Memory B cell (primary cell): ENCODE measurements at places on chromosomes 5 and 9.
A peak's percentile ranks its signal among the peaks of the same experiment; 100 is the strongest.

DNA sequence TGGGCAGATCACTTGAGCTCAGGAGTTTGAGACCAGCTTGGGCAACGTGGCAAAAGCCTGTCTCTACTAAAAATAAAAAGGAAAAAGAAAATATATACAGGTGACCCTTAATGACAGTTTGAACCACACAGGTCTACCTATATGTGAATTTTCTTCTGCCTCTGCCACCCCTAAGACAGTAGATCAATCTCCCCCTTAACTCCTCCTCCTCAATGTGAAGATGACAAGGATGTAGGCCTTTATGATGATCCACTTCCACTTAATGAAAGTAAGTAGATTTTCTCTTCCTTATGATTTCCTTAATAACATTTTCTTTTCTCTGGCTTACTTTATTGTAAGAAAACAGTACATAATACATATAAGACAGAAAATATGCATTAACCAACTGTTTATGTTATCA lies 3.4 kb downstream of the AKNA start:
- DNase-seq = no peak

DNA sequence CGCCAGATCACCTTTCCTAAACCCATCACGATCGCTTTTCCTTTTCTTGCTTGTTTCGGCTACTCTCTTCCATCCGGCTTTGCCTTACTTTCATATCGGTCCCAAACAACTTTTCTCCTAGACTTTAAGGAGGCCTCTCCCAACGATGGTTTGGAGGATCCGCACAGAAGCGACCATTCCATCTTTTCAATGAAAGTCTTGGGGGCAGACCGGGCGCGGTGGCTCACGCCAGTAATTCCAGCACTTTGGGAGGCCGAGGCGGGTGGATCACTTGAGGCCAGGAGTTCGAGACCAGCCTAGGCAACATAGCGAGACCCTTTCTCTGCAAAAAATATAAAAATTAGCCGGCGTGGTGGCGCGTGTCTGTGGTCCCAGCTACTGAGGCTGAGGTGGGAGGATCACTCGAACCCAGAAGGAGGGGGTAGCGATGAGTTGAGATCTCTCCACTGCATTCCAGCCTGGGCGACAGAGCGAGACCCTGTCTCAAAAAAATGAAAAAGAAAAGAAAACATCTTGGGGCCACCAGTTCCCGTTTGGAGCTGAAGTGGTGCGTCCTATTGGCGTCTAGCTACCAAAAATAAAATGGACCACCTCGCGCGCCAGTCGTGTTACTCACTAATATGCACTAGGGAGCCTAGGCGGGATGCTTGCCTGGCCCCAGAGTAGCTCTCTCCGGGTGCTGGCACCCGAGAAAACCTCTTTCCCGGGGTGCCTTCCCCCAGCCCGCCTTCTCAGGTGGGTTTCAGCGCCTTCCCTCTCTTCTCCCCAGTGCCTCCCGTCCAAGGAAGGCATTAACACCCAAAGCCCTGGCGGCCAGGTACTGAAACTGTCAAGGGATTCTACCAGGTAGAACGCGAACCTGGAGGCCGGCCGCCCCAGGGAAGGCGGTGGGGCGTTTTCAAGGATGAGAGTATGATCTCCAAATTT lies 800 bp upstream of the AP3B1 start:
- DNase-seq = peak; percentile 52

DNA sequence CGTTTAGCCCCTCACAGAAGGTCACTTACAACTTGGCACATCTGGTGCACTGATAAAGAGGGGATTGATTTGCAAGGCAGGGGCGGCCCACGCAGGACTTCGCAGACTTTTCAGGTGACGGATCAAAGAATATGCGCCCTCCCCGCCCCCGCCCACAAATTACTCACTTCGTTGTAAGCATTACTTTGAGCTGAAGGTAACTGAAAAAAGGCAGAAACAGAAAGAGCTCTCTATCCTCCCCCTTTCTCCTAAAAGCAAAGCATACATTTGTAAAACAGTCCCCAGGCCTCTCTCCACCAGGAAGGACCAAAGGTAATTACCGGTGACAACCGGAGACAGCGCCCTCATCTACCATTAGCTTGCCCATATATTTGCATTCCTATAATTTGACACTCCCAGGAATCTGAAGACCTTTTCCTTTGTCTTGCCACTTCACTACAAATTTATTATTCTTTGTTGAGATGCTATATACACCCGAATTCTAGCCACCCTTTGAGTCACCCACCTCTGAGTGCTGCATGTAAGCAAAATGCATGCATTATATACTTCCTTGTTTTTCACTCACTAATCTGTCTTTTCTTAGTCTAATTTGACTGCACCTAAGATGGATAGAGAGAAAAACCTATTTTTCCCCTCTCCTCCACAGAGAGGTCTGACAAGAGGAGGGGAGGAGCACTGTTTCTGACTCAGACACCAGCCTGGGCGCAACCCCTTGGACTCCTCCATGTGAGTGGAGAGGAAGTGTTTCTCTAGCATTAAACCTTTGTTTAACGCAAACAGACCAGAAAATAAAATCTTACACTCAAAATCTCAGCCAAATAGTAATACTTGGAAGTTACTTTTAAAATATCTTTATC lies 74.7 kb upstream of the SPIN1 start:
- DNase-seq = no peak

DNA sequence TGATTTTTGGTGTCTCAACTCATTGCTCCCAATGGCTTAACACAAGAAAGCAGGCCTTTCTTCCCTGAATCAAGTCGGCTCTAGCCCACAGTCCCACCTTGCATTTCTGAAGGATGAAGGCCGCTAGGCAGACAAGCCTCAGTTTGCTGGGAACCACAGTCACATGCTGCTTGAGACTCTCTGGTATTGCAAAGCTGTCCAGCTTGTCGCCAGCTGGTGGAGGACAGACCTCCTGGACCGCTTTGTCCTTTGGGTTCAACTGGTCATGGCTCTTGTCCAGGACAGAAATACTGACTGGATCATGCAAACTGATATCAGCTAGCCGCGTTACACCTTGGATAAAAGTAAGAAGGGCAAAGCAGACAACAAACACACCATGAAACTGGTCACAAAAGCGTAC lies 23.1 kb downstream of the DDX31 start:
- no peak for DNase-seq

DNA sequence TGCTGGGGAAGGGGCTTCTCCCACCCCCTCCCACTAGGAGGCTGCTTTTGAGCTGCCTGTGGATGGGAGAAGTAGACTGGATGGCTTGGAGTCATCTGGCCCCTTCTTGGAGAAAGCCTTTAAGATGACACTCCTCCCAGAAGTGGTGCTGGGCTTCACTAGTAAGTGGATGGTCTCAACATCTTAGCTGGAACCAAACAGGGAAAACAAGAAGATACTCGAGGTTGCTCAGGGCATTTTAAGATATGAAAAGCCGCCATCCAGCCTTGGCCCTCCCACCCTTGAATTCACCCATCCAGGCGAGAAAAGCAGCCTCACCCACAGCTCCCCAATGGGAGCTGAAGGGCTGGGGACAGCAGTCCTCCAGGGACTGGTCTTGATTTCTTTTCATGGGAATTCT lies 7.8 kb upstream of the SMIM32 start:
- DNase-seq = no peak

DNA sequence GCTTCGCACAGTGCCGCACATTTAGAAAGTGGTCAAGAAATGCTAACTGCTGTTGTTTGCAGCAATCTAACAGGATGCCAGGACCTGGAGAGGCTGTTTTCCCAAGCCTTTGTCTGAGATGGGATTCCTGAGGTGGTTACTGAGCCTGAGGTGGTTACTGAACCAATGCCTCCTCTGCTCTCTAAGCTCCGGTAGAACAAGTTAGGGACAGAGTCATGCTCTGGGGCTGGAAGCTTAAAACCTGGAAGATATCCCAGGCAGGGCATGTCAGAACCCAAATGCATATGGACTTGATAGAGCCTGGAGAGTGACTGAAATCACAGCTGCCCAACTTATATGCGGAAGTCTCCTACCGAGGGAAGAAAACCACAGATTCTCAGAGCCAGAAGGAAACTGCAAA lies 46.5 kb upstream of the FAT2 start:
- DNase-seq = no peak

- no peak for DNase-seq
These were observed 87.7 kb downstream of the ACER2 start for GRCh38 chr9:19496321-19497050.

- DNase-seq = no peak
These were observed 366.3 kb downstream of the ICE1 start for GRCh38 chr5:5788793-5789192.
